Inflammatory macrophage treated with lipopolysaccharide for 1 hour (primary cell): ENCODE measurements at places on chromosomes 2 and 18.
A peak's percentile ranks its signal among the peaks of the same experiment; 100 is the strongest.

- no peak for DNase-seq
Observed at GRCh38 chr2:62570861-62571698, 65.1 kb upstream of the TMEM17 start.

DNA sequence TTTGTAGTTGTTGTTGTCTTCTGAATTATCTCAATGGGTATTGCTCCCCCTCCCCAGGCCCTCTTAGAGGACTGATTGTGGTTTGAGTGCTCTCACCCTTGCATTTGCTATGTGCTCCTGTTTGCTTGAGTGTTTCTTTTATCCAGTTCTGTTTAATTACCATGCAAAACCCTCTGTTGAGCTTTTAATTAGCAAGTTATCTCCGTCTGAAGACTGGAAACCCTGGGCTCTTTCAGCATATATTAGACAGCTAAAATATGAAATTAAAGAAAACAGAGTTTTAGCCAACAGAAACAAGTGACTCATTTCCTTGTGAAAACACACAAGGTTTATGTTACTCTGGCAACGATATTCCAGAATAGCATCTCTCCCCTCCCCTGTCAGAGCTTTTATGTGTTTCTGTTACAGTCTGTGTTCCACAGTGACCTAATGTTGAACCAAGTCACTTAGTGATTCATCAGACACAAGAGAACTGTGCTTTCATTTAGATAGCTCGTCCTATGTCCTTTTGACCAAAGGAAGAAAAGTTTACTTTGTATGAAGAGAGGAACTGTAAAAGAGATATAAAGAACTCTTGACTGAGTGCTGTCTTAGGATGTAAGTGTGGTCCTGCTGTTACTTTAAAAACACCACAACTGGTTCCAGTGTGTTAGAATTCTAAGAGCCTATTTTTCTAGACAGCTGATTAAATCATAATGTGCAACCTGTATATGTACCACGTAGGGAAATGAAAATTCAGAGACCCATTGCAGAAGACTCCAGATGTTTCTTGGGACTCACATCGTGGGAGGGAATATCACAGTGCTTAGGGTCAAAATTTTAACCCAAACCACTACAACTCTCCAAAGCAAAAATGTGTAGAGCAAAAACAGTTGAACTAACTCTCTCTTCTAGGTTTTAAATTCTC is 172.8 kb upstream of the RBMS1 start:
- peak; percentile 75 for DNase-seq

- no peak for DNase-seq
Observed at GRCh38 chr2:168231609-168232241, 15.7 kb downstream of the STK39 start.

DNA sequence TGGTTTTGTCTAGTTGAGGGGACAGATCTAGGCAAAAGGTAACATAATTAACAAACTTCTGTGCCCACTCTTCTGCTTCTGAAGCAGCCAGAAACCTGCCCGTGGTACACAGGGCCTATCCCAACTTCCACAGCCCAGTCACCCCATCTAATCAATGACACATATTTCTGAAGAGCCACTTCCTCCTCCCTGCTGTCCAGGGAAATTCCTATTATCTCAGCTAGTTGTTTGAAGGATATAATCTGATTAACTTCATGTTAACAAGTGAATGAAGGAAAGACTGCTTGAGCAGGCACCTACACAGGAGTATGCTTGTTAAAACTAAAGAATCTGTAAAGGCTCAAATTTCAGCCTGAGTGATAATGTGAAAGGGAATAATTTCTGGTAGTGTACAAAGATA is 61.4 kb downstream of the CCDC148 start:
- peak; percentile 5 for DNase-seq

GRCh38 chr2:13558368-13558767 is 841.6 kb downstream of the TRIB2 start:
- no peak for DNase-seq

GRCh38 chr2:137706786-137707613 is 257.3 kb upstream of the HNMT start:
- DNase-seq = no peak

GRCh38 chr2:240926516-240927389 is 20.6 kb downstream of the CROCC2 start:
- no peak for DNase-seq

- DNase-seq = no peak
Observed at GRCh38 chr18:48702346-48703027, 163.7 kb downstream of the CTIF start.
